ENCODE measurements at places on chromosomes 4 and X. TPM values are rescaled to one million over a fixed set of nuclear protein-coding genes. Genes with fewer than 3 reads are reported as not detected.

RENBP gene
- total RNA-seq: 0.10 TPM

DTHD1 gene
- total RNA-seq: not detected

PCDH11X gene
- total RNA-seq: not detected

CDX4 gene
- not detected for total RNA-seq

ATP2B3 gene
- total RNA-seq: 0.05 TPM

SPIN2A gene
- total RNA-seq: 0.13 TPM

MAGEB10 gene
- total RNA-seq: not detected

ADH7 gene
- not detected for total RNA-seq

CACNA1F gene
- not detected for total RNA-seq

Data from A549 treated with CORT108297 at 1 μM for 4 hours (cell line).